ENCODE measurements at places on chromosomes 5 and 9. TPM values are rescaled to one million over a fixed set of nuclear protein-coding genes. Genes with fewer than 3 reads are reported as not detected.

GRCh38 chr5:126544087-126544740 lies 50.8 kb downstream of the ALDH7A1 start:
- DNase-seq, result no peak

- DNase-seq, result no peak
Observed at GRCh38 chr5:68519143-68519542, 303.6 kb downstream of the PIK3R1 start.

DNA sequence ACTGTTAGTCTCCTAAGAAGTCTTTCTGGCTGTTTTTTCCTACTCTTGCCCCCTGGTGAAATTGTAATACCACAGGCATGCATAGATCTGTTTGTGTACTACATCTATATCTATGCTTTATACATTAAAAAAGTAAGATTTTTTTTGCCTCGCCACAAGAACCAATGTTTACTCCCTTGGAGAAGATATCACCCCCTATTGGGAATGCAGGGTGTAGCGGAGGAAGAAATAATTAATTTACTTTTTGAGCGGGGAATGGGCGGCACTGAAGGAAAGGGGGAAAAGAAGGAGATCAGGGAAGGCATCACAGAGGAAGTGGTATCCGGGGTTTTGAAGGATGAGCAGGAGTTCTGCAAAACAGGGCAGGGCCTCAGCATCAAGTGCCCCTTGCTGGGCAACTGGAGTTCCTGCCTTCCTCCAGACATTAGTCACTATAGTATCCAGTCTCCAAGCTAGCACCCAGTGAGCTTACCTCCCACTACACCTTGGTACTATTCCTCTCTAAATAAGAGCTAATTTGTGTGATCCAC lies 134.9 kb downstream of the GABBR2 start:
- no peak for DNase-seq

GRCh38 chr5:140569197-140569596 lies 4.6 kb downstream of the SLC35A4 start:
- DNase-seq, result no peak

- DNase-seq, result no peak
Observed at GRCh38 chr5:73265641-73266040, 92.6 kb downstream of the TMEM174 start.

The SPINK13 gene
- polyA plus RNA-seq, result 1.1 TPM

The KCNIP1 gene
- 10.8 TPM for polyA plus RNA-seq

The RNF14 gene
- polyA plus RNA-seq, result 66.6 TPM

The SPATA31A3 gene
- polyA plus RNA-seq, result not detected

The PKD2L2 gene
- polyA plus RNA-seq, result 0.48 TPM

Data from left kidney (tissue), 8 donors.